ENCODE measurements at places on chromosomes 2 and 18. TPM values are rescaled to one million over a fixed set of nuclear protein-coding genes. Genes with fewer than 3 reads are reported as not detected.

- DNase-seq: peak; percentile 62
Measured at GRCh38 chr2:191303140-191304005, 58.2 kb downstream of the MYO1B start.

DNA sequence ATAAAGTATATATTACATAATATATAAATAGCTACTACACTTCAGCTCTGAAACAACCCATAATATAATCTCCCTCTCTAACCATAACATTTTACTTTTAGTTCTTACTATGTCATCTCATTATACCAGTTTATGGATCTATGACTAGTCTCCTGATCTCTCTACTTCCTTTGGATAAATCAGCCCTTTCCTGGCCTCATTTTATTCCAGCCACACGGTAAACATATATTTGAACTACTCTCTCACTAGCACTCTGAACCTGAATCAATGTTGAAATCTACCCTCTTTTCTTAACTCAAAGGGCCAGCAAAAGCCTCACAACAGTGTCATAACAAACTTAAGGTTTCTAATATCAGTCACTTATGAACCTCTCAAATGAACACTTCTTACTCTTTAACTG lies 62.6 kb downstream of the BAZ2B start:
- DNase-seq: no peak

GRCh38 chr2:24955232-24955631 lies 16.5 kb downstream of the DNAJC27 start:
- no peak for DNase-seq

The GDF7 gene
- total RNA-seq: 0.82 TPM

The RSAD2 gene
- total RNA-seq: 2.6 TPM

DNA sequence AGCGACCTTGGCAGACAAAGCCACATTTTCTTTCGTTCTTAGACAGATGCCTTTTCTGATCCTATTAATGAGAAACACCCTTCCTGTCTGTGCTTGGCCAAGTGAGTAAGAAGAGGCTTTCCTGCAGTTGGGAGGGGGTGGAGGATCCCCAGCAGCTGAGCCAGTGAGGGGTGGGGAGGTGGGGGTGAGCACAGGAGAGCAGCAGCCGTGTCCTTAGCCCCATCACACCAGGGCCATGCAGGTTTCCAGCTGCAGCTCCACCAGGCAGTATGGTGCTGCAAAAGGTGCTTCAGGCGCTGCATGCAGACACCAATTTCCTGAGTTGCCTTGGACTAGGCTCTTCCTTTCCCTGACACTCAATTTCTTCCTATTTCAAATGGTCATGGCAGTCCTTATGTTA lies 123.3 kb upstream of the SIX2 start:
- DNase-seq: no peak

GRCh38 chr2:182064019-182064778 lies 78.5 kb downstream of the PPP1R1C start:
- DNase-seq: peak; percentile 43

DNA sequence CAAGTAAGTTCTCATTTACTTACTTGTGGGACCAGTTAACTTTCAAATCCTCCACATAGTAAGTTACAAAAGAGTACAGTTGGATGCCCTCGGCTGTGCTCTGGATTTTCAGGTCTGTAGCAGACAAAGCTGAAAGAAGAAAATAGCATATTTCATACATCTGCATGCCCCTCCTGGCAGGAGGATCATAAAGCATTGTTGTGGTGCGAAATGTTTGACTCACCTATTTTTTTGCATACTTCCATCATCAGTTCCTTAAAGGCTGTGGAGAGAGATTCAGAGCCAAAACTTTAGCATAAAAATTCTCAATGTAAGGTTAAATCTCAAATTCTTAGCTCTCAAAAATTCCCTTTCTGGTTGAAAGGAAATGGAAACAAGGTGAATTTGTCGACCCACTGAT lies 70.8 kb upstream of the LPIN2 start:
- DNase-seq: no peak

GRCh38 chr18:2984703-2985261 lies 28.2 kb downstream of the LPIN2 start:
- no peak for DNase-seq

- DNase-seq: no peak
Measured at GRCh38 chr2:129587426-129588064, 391.9 kb upstream of the RAB6C start.

The PLB1 gene
- total RNA-seq: 2.4 TPM

DNA sequence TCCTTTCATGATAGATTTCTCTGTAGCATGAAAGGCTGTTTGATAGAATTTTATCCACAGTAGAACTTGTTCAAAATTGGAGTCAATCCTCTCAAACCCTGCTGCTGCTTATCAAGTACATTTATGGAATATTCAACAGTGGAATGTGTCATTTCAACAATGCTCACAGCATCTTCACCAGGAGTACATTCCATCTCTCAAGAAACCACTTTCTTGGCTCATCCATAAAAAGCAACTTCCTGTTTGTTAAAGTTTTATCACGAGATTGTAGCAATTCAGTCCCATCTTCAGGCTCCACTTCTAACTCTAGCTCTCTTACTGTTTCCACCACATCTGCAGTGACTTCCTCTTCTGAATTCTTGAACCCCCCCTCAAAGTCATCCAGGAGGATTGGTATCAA lies 29.4 kb downstream of the PDCL3 start:
- DNase-seq: no peak

Measured in tongue (tissue), 3 donors.